ENCODE measurements at places on chromosomes 1 and 21.

DNA sequence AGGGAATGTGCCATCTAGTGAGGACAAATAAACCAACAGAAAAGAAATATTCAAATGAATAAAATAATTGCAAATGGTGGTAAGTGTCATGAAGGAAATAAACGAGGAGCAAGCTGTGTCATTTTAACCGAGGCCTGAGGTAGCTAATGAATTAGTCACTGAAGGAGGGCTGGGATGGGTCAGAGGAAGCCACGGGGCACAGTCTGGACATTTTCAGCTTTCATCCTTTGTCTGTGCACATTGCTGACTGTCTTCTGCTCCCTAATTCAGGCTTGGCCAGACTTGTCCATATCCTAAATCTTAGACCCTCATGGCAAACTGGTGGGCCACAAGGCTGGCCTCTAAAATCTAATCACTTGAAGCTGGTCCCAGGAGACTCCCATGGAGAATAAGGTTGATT is 138.4 kb downstream of the RHOU start:
- no peak for DNase-seq

- DNase-seq, result no peak
Observed at GRCh38 chr1:167707942-167708341, 13.8 kb upstream of the MPZL1 start.

DNA sequence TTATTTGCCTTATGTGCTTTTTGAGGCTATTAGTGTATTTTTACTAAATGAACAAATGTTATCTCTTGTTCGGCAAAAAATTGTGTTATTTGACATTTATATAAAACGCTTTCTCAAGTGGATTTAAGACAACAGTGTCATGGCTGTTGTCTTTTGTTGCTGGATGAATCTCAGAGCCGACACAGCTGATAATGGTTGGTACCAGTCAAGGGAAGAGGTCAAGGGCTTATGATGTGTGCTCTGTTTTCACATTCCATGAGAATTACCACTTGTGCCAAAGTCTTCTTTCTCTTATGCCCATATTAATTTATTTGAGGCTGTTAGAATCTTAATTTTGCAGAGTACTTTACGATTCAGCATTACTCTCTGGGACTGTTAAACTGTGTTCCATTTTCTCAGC is 17.9 kb upstream of the CD101 start:
- no peak for DNase-seq

- DNase-seq, result no peak
Observed at GRCh38 chr1:196980859-196981258, 3.5 kb downstream of the CFHR5 start.

- DNase-seq, result no peak
Observed at GRCh38 chr1:229368347-229368746, 25.5 kb upstream of the CCSAP start.

GRCh38 chr1:76615253-76616035 is 251.8 kb upstream of the ST6GALNAC5 start:
- DNase-seq, result no peak

DNA sequence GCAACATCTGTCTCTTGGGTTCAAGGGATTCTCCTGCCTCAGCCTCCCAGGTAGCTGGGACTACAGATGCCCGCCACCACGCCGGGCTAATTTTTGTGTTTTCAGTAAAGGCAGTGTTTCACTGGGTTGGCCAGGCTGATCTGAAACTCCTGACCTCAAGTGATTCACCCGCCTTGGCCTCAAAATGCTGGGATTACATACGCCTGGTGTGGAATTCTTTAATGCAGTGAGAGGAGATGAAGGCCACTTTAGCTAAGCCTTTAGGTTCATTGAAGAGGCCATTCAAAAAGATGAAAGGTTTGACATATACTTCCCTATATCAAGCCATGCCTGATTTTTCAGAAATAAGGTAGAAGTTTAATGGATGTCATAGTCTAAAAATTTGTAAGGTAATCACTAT is 162.7 kb downstream of the ST6GALNAC3 start:
- DNase-seq, result no peak

DNA sequence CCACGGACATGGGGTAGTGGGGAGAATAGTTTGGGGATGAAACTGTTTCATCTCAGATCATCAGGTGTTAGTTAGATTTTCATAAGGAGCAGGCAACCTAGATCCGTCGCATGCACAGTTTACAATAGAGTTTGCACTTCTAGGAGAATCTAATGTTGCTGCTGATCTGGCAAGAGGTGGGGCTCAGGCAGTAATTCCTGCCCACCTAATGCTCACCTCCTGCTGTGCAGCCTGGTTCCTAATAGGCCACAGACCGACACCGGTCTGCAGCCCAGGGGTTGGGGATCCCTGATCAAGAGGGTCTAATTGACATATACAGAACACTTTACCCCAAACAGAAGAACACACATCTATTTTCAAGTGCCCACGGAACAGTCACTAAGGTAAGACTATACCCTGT is 275.1 kb downstream of the PTPRU start:
- no peak for DNase-seq

DNA sequence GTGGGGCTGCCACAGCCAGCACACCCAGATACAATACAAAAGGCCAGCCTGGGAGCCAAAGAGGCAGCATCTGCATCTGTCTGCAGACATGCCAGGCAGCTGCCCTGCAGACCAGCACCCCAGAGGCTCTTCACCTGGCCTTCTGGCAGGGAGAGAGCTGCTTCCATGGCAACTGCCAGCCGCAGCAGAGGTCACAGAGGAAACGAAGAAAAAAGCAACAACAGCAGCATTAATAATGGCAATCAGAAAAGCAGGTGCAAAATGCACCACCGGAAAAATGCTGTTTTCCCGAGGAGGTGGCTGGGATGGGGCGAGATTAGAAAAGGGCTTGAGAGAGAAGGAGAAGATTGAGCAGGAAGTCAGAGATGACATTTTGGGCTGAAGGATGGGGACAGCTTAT is 309.5 kb downstream of the PCP4 start:
- DNase-seq, result no peak

DNA sequence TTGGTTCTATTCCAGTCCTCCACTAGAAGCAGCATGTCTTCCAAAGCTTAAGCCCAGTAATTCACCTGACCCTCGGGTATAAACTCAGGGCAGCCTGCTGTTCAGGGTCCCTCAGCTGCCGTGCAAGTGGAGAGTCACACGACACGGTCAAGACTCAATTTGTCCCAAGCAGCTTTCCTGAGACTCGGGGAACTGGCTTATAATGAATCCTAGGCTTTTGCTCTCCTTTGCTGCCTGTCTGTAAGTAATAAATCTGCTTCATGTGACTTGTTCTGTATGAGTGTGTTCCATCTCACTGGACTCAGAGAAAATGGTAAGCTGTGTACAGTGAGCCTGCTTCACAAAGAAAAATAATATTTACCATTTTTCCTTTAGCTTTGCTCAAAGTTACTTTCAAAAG is 119.8 kb downstream of the CYYR1 start:
- no peak for DNase-seq

DNA sequence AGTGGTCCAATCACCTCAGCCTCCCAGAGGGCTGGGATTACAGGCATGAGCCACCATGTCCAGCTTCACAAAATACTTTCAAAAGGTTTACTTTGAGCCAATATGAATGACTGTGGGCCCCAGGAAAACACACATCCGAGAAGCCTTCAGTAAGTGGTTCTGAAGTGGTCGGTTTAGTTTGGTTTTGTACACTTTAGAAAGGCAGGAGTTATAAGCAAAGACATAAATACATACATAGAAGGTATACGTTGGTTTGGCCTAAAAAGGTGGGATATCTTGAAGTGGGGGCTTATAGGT is 3.2 kb upstream of the MIB2 start:
- no peak for DNase-seq

GRCh38 chr1:66739401-66740157 is 12.7 kb upstream of the DYNLT5 start:
- DNase-seq, result no peak

DNA sequence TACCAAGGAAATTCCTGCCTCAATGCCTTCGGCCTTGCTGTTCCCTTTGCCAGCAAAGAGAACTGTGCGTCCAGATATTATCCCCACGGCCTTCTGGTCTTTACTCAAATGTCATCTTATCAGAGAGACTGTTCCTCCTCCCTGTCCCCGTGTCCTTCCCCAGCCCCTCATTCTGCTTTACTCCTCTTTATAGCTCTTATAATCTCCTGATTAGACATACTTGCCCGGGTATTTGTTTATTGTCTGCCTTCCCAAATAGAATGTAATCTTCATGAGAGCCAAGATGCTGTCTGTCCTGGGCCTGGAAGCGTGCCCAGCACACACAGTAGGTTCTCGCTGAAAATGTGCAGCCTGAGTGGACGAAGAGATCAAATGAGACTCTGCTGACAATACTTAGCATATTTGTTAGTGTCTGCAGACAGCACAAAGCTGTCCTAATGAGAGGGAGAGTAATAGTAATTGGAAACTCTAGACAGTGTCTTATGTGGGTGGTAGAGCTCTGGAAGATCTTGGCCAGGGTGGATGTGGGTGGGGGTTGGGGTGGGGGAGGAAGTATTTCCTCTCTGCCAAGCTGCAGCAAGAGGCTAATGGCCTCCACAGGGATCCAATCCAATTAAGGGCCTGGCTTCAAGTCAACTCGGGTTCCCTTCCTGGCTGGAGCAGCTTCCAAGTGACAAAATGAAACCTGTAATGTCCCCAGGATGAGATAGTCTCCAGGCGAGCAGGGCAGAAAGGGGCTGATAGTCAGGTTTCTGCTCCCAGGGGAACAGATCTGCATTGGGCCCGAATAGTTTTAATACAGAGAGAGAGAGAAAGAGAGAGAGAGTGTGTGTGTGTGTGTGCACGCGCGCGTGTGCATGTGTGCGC is 9.5 kb upstream of the CLIC4 start:
- no peak for DNase-seq

GRCh38 chr21:35681946-35682345 is 378.4 kb downstream of the SETD4 start:
- no peak for DNase-seq

- DNase-seq, result no peak
Observed at GRCh38 chr21:25457411-25457810, 149.9 kb downstream of the MRPL39 start.

- DNase-seq, result no peak
Observed at GRCh38 chr1:240188139-240188538, 96.5 kb downstream of the FMN2 start.

DNA sequence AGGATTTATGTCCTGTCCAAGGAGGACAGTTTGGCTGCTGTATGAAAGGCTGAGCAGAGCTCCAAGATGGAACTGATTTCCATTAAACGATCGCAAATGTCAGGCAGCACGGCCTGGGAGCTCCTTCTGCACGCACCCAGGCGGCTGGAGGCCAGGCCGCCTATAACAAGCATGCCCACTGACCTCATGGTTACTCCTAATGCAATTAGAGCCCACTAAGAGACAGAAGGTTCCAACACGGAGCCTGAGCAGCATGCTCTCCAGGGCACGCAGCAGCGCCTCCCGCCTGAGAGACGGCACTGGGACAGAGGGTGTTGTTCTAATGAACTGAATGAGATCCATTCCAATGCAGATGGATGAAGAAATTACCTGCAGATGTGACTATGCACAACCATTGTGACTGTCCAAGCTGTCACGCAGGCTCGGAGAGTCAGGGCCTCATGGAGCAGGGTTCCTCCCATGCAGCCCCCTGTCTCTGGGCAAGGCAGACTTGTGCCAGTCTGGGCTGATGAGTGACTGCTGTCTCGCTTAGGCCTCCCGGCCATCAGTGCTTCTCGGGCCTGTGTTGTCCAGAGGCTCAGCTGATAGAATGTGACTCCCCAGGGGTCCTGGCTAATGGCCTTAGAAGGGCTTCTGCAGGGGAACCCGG is 25.2 kb upstream of the CDCA8 start:
- no peak for DNase-seq

DNA sequence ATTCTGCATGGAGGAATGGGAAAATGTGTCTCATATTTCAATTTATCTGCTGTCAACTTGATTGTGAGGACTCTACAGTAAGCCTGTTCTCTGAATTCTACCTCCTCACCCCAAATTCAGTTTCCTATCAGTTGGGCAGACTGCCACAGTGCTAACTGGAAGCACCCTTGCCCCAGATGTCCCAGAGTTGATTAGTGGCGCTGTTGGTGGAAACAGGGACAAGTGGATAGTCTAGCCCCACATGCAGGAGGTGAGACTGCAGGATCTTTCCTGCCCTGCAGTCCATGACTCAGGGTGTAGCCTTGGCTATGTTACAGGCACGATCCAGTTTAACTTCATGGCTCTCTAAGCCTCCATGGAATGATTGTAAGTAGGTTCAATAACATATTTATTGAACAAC is 22.1 kb downstream of the ADAM30 start:
- no peak for DNase-seq

- DNase-seq, result no peak
Observed at GRCh38 chr1:207863893-207864535, 46.9 kb downstream of the CD34 start.

DNA sequence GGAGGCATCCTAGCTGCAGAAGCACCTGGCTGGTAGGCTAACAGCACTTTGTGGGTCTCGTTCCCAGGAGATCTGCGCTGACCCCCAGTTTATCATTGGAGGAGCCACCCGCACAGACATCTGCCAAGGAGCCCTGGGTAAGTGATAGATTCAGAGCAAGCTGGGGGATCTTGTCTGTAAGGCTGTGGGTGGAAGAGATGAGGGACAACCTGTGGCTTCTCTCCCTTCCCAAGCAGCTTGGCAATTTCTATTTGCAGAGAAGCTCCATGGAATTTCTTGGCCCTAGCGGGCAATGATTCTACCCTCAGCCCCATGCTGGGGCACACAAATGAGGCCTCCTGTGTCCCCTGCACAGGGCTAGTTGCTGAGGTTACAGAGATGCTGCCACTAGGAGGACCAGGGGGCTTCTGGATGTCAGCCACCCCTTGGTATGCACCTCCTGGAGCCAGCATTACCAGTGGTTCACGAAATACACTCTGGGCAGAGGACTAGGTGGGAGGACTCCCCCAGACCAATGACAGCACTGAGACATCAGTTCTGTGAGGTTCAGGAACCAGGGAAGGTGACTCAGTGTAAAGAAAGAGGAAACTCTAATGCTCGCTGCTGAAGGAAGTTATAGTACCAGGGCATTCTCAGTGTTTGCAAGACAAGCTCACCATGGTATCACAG is 5.5 kb downstream of the CAPN2 start:
- DNase-seq, result no peak

- DNase-seq, result no peak
Observed at GRCh38 chr1:71721532-71721931, 560.8 kb downstream of the NEGR1 start.

GRCh38 chr1:201941420-201942128 is 4.8 kb downstream of the LMOD1 start:
- DNase-seq, result no peak

DNA sequence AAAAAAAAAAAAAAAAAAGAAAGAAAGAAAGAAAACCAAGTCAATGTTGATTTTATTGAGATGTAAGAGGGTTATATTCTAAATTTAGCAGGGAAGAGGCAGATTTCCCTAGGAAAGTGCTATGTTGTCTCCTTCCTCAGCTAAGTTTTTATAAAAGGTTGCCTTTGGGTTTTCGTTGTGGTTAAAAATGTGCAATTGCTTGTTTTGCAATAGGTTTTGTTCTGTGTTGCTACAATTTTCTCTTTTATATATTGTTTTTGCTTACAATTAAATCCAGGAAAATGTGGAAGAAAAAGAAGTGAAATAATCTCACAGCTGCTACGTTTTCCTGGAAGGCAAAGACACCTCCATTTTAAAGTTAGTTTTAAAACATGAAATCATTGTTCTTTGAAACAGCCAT is 136.7 kb upstream of the C1orf105 start:
- no peak for DNase-seq

- no peak for DNase-seq
Observed at GRCh38 chr1:51863384-51863783, 15.1 kb downstream of the NRDC start.

All from substantia nigra (tissue), 51 donors.